ENCODE measurements at places on chromosomes 6 and 20. TPM values are rescaled to one million over a fixed set of nuclear protein-coding genes. Genes with fewer than 3 reads are reported as not detected.

DNA sequence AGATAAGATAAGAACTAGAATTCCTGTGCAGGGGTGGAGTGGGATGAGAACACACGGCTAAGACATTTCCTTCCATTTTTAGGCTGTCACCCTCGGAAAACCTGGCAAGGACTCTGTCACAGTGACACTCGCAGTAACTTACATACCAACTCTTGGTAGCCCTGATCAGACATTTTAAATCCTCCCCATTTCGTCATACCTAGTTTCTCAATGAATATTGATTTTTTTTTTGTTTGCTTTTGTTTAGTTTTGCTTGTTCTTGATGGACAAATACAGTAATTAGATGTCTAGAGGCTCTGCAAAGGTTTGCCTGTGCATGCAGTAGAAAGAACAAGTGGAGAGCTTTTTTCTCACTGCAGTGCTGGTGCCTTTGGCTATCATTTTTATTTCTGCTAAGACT, 213.0 kb upstream of the FAM83B start:
- no peaks in the 10 kb centered on the region for H3K27me3 ChIP-seq
- H3K4me3 ChIP-seq, result no peak overlapping the region
- no peak for DNase-seq

Gene JAG1
- total RNA-seq, result 28.3 TPM

Gene FOXA2
- total RNA-seq, result not detected

Gene KIAA1755
- total RNA-seq, result 69.3 TPM

Gene HCRTR2
- 0.42 TPM for total RNA-seq

Measured in dorsolateral prefrontal cortex (tissue), 122 donors.